Right ventricle myocardium inferior (tissue), 1 donor: ENCODE measurements at places on chromosomes 16 and 17. TPM values are rescaled to one million over a fixed set of nuclear protein-coding genes. Genes with fewer than 3 reads are reported as not detected.
A peak's percentile ranks its signal among the peaks of the same experiment; 100 is the strongest.

DNA sequence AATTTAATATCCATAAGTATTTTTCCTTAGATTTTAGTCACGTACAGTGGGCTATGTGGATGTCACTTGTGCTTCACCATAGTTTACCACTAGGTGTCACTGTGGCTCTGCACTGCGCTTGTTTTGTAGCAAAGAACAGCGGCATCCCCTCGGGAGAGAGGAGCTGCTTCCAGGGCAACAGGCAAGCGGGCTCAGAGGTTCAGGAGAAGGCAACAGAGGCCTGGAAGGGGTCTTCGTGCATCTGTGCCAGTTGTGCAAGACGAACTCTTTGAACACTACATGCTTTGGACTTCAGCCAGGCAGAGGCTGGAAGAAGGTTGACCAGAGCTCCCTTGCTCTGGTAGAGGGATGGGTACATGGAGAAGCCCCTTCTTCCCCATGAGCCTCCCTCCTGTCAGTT lies 20.6 kb downstream of the CYB561 start:
- no peak for DNase-seq

DNA sequence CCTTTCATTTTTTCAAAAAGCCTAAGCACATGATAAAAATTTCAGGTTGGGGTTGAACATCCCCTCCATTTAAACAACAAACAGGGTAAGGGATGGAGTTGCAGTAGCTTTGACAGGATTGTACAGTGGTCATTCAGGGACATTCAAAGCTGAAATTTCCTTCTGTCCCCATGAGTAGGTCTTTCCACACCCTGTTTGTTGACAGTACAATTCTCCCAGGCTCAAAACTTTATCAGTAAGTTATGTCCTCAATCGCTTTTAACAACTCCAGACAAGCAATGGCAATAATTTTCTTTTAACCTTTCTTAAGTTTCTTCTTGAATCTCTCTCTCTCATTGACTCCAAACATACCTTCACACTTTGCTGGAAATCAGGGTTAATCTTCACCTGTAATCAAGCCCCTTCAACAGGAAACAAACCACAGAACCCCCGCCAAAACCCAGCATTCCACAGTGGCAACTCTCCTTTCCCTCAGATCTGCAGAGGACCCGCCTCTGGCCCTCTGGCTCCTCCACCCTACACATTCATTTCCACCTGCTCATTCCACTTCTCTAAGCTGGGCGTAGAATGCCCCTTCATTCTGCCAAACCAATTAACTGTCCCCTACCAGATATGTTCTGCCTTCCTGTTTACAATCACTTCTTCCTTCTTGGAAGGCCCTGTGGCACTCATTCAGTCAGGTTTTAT lies 20.7 kb downstream of the TXNDC11 start:
- DNase-seq = no peak

DNA sequence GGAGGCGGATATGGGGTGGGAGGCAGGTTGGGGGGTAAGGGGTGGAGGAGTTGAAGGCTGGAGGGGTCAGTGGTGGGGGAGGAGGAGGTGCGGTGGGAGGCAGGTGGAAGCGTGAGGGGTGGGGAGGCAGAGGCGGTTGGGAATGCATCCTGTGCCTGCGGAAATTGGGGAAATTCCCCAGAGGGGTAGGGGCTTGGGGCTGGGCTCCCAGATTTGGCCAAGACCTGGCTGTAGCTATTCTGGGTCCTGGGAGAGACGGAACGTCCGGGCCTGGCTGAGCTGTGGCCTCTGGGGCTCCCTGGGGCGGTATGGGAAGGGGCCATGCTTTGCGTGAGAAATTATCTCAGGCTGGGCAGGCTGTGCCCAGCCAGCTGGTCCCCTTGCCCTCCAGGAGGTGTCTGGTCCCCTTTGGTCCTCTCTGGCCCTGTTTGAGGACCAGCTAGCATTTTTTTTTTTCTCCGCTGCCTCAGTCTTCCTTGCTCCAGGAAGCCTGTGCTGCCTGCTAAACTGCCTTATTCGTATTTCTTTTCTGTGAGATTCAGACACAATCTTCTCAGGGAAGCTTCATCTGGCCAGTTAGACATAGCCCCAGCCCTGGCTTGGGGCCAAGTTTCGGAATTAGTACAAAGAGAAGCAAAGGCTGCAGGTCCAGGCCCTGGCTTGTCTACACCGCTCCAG lies 7.3 kb upstream of the TRPV2 start:
- peak; percentile 83 for DNase-seq

Gene ZNF423
- total RNA-seq = 8.8 TPM
